ENCODE measurements at places on chromosomes 12 and 14.

DNA sequence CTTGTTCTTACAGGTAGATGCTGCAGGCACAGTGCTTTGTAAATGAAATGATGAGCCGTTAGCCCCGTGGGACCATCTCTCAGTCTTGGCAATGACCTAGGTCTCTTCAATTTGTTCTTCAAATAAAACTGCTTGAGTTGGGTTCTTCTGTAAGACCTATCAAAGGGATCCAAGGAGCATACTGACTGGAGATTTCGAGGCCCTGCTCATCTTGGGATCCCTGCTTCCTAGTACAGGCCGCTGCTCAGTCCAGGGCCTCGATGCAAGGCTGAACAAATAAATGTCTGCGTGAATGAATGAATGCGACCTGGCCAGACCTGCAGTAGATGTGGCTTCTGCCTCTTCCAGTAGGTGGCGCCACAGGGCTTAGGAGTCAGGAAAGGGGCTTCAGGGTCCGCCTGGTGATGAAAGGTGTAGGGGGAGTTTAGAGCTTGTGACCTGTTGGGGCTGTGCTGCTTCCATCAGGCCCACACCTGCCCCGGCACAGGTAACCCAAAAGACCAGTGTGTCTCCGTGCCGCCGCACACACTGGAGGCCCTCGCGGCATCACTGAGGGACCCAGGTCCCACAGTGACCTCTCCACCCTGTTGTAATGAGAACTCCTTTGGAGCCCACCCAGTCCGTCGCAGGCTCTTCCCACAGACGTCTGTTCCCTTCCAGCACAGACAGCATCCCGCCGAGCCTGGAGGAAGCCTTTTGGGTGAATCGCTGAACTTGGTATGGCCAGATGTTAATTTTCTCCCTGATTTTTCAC is 4.4 kb downstream of the CACNA1C start:
- DNase-seq, result no peak

- DNase-seq, result no peak
Measured at GRCh38 chr14:32601906-32602305, 272.8 kb downstream of the AKAP6 start.

DNA sequence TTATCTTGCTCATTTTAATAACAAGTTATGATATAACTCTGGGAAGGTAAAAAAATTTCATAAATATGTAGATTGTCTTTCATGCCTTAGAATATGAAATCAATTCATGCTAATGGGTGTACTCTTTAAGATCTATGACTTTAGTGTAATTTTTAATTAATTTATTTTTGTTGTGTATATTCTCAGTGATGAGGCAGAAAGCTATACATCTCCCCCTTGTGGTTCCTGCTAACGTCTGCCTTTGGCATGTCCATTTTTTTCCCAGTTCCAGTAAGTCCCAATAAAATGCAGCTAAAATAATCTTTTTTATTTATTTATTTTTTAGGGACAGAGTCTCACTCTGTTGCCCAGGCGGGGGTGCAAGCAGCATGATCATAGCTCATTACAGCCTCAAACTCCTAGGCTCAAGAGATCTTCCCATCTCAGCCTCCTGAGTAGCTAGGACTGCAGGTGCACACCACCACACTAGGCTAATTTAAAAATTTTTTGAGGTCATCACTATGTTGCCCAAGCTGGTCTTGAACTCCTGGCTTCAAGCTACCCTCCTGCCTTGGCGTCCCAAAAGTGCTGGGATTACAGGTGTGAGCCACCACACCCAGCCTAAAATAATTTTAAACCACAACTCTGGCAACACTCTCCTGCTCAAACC is 3.3 kb upstream of the CHURC1 start:
- peak; percentile 6 for DNase-seq

DNA sequence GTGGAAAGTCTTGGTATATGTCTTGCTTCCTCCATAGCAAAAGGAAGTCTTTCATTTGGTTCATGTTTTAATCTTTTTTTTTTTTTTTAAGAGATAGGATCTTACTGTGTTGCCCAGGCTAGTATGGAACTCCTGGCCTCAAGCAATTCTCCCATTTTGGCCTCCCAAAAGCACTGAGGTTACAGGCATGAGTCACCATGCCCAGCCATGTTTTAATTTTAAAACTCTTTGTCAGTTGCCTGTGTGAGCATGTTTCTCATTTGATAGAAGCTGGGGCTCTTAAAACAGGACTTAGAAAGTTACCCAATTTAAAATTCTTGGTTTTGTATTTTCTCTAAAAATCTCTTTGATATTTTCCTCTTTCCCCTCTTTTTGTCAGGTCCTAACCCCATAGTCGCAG is 45.0 kb upstream of the REP15 start:
- DNase-seq, result no peak
